ENCODE measurements at places on chromosomes 7 and 10.

DNA sequence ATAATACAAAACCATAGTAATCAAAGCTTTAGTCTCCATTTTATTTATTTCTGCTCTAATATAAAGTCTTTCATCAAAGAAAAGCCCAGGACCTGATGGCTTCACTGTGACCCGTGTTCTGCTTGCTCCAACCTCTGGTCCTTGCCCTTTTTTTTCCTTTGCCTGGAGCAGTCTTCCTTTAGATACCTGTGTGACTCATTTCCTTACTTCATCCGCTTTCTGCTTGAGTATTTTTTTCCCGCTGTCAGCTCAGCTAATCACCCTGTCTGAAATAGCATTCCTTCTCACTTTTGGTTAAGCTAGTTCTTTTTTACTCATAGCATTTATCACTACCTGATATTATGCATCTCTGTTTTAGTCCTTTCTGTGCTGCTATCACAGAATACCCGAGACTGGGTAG is 194.8 kb downstream of the ABCA13 start:
- DNase-seq, result no peak

- no peak for DNase-seq
Measured at GRCh38 chr7:81158189-81158588, 239.3 kb upstream of the SEMA3C start.

DNA sequence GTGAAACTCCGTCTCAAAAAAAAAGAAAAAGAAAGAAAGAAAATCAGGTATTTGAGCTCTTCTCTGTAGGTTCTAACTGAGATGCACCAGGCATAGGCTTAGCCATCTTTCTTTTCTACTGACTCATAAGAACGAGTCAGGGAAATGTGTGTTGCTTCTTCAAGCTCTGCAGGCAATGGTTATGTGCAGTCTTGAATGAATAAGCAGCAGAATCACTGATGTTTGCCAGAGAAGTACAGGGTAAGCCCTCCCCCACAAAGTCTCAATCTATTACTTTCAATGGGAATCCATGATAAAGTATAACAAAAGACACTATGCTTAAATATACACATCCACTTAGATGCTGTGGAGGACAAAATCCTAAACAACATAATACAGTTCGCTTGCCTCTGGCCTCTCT is 239.2 kb downstream of the PARD3 start:
- DNase-seq, result no peak

DNA sequence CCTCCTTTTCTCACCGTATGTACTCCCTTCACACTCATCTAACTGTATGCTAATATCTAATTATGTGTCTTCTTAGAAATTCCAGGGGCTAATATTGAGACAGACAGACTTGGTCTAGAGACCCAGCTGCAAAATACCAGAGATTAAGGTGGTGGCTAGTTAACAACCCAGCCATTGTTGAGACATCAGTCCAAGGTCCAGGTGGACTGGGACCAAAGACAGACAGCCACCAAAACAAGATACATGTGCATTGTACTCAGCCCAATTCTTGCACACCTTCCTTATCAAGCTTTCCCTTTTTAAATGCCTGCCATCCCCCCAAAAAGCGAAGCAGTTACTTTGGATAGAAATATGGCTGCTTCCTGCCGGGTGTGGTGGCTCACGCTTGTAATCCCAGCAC is 43.3 kb upstream of the LRRN3 start:
- no peak for DNase-seq

- no peak for DNase-seq
Measured at GRCh38 chr10:112711366-112711765, 238.7 kb upstream of the TCF7L2 start.

DNA sequence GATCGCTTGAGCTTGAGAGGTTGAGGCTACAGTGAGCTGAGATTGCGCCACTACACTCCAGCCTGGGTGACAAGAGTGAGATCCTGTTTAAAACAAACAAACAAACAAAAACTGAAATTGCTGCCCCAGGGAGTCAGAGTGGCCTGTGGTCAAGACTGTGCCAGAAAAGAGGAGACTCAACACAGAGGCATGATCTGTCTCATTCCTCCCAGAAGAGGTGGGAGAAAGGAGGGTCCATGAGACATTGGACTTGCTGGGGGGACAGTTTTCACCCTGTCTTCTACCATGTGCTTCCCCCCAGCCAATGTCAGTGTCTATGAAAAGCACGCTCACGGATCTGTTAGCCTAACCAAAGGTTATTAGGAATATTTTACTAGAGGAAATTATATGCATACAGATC is 3.2 kb downstream of the ZNF853 start:
- DNase-seq, result no peak

DNA sequence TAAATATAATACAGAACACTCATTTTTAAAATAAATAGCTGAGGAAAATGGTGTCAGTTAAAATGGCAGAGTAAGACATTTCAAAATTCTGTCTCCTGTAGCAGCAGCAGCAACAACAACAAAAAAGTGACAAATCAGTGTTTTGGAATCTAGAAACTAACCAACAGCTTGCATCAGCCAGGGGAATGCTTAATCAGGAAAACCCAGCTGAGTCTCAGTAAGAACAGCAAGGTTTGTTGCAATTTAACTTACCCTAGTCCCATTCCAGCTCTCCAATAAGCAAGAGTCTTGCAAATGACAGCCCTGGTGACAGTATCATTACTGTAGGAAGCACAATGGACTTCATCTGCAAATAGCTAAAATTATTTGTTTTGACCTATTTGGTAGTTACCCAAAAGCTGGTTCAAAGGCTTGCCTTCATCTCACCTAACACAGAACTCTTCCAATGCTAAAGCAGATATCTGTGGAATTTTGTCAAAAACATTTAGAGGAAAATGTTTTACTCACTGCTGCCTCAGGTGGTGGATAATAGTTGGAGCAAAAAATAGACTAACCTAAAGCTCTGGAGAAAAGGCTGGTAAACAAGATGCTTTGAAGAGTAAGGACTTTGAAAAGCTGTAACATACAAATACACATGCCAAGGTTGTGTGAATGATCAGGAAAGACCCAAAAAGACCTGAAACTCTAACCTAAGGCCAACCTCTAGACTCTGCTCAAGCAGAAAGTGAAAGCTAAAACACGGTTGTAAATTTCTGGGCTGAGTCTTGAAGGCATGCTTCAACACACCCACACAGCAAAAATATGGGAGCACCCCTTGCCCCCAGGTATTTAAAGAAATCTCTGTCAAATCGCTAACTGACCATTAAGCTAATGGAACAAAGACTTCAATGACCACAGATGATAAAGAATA is 9.9 kb upstream of the ARHGAP22 start:
- DNase-seq, result no peak

All from NCI-H1694 treated with DMSO at 0.1 percent for 48 hours (cell line).